ENCODE measurements at places on chromosomes 5 and 9.

DNA sequence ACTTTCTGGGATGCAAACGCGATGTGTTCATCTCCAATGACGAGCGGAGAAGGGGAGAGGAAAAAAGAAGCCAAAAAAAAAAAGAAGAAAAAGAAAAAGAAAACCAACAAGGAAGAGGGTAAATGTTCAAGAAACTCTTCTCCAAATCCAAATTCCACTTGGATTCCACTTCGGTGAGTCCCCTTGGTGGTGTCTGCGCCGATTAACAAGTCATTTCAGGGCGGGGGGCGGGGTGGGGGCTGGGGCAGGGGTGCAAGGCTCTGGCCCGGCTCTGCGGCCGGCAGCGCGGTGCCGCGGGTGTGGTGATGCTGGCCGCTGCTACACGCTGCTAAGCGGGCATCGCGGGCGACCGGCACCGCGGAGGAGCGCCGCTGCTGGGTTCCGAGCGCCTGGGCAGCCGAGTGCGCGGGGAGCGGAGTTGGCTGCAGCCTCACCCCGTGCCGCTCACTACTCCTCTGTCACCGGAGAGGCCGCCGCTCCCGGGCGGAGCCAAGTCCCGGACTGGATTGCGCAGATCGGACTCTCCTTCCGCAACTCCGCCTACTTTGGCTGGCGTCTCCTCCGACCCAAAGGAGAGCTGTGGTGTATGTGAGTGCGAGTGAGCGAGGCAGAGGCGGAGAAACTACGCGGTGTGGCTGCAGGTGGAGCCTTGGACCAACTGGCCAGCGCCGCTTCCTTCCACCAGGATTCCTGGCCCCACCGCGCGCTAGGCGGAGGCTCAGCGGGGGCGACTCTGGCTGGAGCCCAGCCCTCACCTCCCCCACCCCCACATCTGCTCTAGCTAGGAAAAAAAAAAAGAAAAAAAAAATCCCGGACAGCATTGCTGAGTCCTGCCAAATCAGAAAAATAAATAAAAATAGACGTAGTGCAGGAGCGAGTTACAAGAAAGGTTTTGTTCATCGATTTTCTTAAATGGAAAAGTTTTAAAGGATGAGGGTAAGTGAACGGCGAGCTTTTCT lies at the start of gene SEMA6A:
TSS of gene SEMA6A (minus strand) at position 457 of the 959 bp plus-strand sequence. CDS start 69,879 bp downstream, outside the sequence.
- peak; percentile 83 for DNase-seq

DNA sequence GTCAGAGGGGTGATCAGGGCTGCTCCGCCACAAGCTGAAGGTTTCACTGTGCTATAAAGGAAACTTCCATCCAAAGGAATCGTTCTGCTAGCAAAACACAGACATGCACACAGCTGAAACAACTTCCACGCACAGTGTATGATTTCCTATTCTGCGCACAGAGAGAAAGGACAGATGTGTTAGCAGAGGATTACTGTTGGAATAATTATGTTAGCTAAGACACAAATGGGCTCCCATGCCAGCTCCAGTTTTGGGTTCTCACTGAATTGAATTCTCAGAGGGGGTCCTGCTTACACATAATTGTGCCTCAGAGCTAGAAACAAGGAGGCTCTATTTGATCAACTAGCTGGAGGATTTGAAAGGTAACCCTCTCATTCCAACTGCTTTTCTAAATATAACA lies 352.4 kb downstream of the IRX2 start:
- no peak for DNase-seq

DNA sequence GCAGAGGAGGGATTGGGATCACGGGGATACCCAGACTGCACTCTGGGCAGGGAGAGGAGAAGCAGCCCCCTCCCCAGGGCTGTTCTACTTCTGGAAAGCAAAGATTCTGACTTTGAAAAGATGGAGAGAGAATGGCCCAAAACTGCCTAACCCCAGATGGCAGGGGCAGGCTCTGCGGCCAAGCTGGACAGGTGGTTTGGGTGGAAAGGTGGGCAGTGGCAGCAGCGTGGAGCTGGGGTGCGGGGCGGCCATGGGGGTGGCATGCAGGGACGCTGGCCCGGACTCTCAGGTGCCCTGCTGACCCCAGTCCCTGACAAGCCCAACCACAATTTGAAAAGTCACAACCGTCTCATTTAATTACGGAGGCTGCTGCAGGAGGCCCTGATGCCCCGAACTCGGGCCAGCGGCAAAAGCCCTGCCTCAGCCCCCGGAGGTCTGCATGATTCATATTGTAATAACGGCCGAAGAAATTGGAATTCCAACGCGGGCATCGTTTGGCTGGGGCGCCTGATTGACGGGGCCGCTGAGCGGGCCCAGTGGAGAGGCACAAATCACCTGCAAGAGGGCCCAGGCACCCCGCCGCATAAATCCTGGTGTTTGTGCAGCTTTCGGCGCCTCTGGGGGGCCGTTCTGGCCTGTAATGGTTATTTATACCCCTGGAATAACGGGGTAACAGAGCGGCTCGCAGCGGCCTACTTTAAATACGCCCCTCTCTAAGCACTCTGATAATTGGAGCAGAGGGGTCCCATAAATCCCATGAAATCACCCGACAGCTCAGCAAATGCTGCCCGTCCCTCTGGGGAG lies 41.8 kb upstream of the FCN2 start:
- DNase-seq: no peak

DNA sequence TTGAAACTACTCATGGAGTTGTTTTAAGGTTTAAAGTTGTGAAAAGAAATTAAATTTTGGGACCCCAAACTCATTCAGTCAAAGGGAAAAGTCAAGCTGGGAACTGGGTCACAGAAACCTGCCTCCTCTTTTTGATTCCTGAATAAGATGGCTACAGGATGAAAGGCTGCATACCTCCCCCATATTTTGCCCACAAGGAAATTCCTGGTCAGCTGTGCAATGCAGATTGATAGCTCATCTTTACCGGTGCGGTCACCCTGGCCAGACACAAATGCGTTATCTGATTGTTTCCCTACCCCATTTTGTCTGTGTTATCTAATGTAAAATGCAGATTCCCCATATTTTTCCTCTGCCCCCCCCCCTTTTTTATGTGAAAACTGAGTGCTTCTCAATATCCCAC lies 1.3 kb downstream of the HAVCR2 start:
- DNase-seq: no peak

DNA sequence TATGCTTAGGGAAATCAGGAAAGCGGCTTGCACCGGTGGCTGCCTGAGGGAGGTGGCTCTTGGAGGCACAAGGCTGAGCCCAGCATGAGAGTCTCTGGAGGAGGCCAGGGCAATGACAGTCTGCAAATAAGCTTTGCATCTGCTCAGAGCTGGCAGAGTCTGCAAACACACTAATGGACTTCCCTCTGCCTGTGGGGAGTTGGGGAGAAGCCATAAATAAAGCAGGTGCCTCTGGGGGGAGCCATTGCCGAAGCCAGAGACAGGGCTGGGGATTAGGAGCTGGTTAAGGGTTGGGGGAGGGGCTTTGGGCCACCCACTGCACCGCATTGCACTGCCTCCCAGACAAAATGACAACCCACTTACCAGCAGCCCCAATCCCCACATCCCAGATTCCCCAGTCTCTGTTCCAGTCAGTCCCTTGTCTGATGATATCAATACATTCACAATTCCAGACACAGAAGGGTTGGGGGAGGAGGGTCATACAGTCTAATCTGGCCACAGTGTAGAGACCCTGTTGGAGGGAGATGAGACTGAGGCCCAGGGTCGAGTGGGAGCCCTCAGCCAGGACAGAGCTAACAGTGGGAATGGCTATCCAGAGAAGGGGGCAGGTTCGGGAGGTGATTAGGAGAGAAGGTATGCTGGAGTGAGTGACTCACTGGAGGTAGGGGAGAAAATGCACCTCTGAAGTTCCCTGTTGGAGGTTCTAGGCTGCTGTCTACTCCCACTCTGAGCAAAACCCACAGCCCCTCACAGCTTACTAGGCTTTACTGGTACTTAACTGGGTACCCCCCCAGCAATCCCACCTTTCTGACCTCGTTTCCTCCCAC lies 53.7 kb downstream of the PAX5 start:
- peak; percentile 37 for DNase-seq

DNA sequence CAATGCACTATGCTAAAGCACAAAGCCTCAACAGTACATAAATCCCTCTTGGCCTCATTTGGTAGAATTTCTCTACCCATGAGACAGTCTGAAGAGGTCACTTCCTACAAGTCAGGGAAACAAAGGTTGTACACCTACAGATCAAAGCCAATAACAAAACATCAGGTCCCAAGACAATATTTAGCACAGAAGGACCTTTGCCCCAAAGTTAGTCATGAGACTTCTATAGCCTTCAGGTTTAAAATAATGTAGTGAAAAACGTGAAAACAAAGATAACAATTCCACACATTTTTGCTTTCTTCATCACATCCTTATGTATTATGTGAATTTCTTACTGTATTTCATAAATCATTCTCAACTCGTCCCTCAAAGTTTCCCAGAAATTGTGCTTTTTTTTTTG lies 15.8 kb downstream of the AFF4 start:
- no peak for DNase-seq

GRCh38 chr9:110578575-110579033 lies 937 bp downstream of the SVEP1 start:
- DNase-seq: no peak

DNA sequence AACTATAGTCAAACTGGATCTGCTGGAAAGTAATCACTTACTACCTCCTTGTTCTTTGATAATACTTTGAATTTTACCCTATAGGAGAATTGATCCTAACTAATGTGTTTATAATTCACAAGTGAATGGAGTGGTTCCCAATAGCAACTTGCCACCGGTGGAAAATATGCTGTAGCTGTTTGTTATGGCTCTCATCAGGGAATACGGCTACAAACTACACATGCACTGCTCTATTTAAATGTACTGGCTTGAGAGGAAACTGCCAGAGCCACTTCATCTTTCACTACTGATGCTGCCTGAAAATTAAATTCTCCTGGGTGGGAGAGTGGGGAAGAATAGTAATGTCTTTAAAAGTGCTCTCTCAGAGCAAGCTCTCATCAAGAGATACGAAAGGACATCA lies 448.5 kb upstream of the GRAMD2B start:
- DNase-seq: no peak

DNA sequence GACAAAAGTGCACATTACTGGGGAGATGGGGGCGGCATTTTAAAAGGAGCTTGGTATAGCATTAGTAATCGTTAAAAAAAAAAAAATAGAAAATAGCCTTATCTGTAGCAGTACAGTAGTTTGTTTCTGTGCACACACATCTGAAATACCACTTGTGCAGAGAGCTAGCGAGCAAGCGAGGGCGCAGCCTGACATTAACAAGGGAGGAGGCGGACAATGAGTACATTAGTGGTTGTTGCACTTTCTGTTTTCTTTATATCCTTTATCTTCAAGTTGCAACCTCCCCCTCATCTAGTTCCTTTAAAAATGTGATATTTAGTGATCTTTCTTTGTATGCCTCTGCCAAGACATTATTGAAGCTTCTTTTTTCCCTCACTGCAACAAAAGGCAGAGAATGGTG lies 880 bp upstream of the PTPDC1 start:
- no peak for DNase-seq

DNA sequence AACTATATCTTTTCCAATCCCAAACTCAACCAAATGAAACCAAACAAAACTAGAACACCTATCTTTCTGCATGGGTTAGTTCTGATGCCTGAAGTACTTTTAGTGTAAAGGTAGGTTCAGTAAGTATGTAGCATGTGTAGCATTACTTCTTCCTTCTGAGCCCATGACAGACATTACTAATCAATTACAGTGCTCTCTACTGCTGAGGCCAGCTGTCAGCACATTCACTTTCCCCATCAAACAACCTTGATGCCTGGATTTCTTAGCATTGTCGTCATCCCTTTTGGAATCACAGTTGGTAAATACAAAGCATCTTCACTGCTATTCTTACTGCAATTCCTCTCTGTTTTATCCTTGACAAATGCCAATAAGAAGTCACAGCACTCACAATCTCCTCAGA lies 103.2 kb downstream of the PTTG1 start:
- no peak for DNase-seq

DNA sequence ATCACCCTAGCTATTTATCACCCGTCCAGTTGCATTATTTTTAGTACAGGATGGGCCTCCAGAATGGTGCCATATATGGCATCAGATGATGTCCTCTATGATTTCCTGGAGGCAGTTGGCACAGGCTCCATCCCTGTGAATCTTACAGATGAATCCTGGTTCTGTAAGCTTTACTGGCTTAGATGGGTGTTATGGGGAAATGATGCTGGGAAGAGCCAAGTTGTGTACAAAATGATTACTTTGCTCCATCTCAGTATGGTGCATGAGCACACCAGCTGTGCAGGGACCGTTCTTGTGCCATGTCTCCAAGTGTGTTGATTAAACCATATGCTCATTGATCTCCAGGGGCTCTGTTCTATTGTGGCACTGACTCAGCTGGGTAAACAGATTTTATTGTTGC lies 755.7 kb downstream of the TLR4 start:
- no peak for DNase-seq

All from HEK293T (cell line).